ENCODE measurements at places on chromosomes 6 and 20.

- DNase-seq: no peak
Observed at GRCh38 chr6:85390775-85391174, 59.1 kb upstream of the NT5E start.

DNA sequence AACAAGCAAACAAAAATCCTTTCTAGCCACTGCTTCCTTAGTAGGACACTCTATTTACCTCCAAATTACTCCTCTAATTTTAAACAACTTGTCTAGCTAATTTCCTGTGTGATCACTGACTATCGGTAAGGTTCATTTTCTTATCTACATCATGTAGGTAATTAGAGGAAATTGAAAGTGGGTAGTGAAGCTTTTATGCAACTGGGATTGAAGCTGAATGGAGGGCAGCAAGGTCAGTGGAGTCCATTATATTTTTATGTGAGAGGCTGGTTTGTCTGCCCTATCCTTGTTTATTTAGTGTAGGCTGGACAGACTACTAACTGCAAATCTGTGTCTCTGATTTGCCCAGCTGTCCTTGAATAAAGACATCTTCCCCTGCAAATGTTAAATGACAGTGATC, 88.5 kb upstream of the SIM1 start:
- DNase-seq: no peak

DNA sequence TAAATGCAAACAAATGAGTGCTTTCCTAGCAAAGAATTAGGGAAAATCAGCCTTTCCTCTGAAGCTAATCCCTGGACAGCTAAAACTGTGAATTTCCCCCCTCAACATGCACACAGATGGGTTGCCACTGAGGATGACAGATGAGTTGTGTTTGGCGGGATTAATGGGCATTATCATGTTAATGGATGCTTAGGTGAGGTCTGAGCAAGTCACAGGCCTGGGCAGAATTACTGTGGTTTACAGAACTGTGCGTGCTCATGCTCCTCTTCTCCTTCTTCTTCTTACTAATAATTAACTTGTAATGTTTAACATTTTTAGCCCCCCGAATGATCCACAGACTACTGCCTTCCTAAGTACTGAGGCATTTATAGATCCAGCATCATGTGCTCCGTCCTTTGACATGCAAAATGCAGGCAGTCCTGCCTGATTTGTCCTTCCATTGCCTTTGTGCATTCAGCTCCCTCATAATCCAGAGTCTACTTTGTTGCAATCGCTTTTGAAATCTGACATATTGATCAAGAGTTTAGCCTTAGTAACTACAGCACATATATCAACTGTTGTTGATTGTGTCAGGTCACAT, 753.4 kb upstream of the MMS22L start:
- no peak for DNase-seq

DNA sequence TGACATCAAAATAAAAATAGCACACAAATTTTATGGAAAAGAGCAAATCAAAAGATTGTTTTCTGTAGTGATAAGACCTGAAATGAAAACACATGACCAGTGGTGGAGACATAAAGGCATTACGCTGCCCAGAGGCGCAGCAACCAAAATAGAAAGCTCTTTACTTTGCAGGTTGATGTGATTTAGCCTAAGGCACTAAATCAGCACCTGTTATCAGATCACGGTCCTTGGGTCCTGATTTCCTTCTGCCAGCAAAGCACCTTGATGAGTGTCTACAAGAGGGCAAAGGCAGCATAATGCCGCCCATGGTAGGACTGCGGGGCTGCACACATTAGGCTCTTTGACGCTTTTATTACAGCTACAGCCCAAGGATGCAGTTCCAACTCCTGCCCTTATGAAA, 19.3 kb upstream of the RAMACL start:
- DNase-seq: no peak

- DNase-seq: no peak
Observed at GRCh38 chr6:148221196-148221979, 121.2 kb upstream of the SASH1 start.

- no peak for DNase-seq
Observed at GRCh38 chr6:88119769-88120168, 46.4 kb downstream of the CNR1 start.

DNA sequence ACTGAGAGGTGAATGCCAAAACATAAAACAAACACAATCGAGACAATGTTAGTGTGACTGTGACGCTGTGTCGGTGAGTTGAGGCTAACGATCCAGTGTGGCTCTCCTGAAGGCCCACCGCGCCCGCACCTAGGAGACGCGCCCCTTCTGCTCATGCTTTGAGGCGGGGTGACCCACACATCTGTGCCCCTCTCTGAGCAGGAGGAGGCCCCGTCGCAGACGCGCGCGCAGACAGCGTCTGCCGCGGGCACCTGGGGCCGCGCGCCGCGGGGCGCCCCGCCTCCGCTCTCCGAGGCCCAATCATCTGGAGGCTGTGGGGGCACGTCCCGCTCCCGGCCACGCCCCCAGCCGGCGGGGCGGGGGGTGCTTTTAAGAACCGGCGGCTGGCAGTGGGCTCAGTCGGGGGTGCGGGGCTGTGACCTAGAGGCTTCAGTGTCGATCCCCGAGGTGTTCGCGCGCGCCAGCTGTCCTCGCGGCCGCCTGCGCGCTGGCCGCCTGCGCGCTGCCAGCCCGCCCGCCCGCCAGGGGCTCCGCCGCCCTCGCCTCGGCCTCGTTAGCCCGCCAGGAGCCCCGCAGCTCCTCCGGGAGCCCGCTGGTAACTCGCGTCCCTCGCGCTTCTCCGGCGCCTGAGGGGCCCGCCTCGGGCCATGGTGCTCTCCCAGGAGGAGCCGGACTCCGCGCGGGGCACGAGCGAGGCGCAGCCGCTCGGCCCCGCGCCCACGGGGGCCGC, at the start of gene SLC16A10:
SLC16A10 (plus strand) TSS at position 398 of the 730 bp plus-strand sequence; CDS start at position 648, 250 bp downstream.
- no peak for DNase-seq

DNA sequence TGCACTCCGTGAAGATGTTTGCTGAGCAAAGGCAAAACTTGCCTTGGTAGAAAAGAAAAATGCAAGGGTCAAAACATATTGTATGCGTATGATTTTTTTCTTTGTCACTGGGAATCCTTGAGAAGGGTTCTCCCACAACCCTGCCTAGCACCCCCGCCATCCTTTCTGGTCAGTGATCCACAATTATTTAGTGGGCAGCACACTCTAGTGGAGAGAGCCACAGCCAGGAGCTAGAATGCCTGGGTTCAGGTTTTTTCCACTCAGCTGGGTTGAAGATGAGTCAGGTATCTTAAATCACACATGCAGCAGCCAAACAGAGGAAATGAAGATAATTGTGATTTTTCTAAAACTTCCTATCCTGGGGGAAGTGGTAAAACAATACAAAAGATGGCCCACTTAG, 243.1 kb downstream of the PKHD1 start:
- DNase-seq: no peak

GRCh38 chr6:149336609-149336928, 19.1 kb downstream of the TAB2 start:
- no peak for DNase-seq

GRCh38 chr6:2951728-2952127, 19.6 kb downstream of the SERPINB6 start:
- DNase-seq: no peak

- no peak for DNase-seq
Observed at GRCh38 chr20:23127506-23128279, 41.6 kb upstream of the CD93 start.

GRCh38 chr6:136191606-136192312, 58.4 kb downstream of the MTFR2 start:
- DNase-seq: no peak

DNA sequence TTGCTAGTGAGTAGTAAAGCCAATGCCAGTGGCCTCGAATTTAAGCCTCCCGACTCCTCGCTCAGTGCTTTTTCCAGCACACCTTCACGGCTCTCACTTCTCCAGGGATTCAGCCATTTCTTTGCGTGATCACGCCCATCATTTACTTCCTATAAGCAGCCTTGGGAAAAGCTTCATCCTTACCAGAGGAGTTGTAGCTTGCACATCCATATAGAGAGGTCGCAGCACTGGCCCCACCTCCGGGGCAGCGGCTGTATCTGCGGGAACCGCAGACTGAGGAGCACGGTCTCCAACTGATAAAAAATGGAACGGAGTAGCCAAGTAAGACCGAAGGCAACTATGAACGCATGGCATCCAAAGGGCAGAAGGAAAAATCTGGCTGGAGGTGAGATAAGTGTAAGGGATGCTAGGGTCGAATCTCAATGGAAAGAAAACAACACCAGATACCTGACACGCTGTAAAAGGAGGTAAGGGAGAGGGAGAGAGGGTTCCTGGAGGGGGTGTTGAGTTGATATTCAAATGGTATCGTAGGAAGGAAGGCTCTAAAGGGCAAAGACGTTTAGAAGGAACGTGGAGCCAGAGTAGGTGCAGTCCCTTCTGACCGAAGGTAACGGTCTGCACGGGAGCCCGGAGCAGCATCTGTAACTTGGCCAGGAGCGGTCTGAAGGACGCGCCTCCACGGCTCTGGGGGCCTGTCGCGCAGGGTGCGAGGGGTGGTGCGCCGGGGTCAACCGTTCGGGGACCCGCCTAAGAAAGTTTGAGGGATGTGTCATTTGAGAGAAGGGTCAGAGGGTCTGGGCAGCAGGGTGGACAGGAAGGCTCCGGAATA, 640 bp downstream of the NFS1 start:
- no peak for DNase-seq
